Activated CD4-positive, alpha-beta T cell treated with anti-CD3 and anti-CD28 coated beads for 24 hours (primary cell): ENCODE measurements at places on chromosomes 6 and 20.

GRCh38 chr6:54690596-54690995, 156.0 kb upstream of the FAM83B start:
- DNase-seq, result no peak

DNA sequence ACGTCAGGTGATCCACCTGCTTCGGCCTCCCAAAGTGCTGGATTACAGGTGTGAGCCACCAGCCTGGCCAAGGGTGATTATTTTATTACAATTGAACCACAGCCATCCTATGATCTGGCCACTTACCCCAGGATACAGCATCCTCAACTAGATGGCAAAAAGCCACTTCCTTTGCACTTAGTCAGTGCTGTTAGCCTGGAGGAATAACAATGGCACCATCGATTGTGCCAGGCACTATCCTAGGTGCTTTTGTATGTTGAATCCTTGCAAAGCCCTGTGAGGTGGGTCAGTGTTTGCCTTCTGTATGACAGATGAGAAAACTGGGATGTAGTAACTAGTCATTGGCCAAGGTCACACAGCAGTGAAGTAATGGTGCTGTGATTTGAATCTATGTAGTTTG, 11.2 kb upstream of the TTPAL start:
- no peak for DNase-seq

- no peak for DNase-seq
These were observed 106.4 kb downstream of the PPP1R14C start for GRCh38 chr6:150249261-150249660.

DNA sequence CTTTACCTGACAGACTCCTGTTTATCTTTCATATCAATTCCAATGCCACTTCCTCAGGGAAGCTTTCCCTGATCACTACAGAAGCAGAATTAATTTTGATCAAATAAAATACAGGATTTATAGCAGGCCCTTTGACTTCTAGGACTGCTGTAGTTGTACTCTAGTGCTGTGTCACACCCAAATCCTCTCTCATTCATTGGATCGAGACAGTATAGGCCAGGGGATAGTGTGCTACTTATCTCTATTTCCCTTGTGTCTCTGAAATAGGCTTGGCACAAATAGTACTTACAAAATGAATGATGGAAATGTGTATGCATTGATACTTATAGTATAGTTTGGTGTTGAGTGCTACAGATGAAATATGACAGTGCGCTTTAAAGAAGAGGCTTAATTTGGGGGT, 19.8 kb downstream of the RALY start:
- no peak for DNase-seq

DNA sequence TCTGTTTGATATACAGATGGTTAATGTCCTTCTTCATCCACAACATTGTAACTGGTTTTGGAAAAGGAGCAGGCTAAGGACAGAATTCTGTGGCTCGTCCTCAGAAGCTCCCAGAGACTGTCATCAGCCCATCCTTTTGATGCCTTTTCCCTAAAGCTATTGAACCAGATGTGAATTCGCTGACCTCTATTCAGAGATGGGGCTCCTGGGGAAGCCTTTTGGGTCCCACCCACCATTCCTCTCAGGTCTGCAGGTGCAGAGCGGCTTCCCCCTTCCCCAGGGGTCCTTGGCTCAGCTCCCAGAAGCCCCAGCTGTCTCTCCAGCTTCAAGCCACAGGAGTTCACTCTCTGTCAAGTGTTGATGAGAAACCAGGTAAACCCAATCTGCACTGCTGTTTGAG, 191.7 kb downstream of the SMOC2 start:
- no peak for DNase-seq

DNA sequence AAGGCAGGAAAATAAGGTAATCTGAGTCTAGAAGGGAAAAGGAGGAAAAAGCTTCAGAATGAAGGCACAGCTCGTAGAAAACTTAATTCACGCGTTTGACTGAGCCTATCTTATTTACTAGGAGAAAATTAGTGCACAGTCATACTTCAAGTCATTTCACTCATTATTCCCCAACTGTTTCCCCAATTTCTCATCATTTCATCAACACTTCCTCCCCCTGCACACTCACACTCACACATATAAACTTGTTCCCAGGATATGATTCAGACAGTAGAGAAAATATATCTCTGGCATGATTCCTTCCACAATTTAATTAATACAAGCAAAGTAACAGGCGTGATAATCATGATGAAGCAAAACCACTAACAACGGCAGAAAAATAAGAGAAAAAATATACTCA, 94.5 kb upstream of the F13A1 start:
- DNase-seq, result no peak

DNA sequence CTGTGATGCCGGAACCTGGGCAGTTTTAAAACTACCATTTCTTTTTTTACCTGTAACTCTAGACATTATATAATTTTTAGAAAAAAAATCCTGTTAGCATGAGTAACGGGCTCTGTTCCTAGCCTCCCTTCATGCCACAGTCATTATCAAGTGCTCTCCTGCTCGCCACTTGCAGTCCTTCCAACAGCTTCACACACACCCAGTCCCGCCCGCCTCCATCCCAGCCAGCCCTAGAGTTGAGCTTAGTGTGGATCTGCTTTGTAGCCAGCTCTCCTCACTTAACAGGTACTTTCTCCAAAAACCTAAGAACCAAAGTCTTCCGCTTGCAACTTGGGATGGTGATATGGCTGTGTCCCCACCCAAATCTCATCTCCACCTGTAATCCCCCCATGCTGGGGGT, 51.5 kb downstream of the EZR start:
- DNase-seq, result no peak

- no peak for DNase-seq
These were observed 401.8 kb downstream of the PHF3 start for GRCh38 chr6:64037427-64037826.
